ENCODE measurements at places on chromosomes 4 and X.

DNA sequence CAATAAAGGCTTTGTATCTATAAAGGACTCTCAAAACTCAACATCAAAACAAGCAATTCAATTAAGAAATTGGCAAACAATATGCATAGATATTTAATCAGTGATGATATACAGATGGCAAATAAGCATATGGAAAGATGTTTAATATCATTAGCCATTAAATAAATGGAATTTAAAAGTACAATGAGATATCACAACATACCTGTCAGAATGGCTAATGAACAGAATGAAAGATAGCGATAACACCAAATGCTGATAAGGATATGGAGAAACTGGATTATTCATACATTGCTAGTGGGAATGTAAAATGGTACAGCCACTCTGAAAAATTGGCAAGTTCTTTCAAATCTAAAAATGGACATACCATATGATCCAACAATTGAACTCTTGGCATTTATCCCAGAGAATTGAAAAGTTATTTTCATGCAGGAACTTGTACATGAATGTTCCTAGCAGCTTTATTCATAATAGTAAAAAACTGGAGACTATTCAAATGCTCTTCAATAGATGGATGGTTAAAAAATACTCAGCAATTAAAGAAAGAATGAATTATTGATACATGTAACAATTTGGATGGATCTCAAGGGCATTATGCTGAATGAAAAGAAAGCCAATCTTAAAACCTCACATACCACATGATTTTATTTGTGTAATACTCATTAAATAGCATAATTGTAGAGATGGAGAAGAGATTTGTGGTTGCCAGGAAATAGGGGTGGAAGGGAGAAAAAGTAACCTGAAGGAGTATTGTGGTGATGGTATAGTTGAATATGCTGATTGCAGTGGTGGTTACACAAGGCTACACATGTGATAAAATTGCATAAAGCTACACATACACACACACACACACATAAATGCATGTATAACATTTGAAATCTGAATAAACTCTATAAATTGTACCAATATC lies 45.9 kb upstream of the ALG13 start:
- DNase-seq = no peak

- no peak for DNase-seq
Observed at GRCh38 chr4:165364452-165365080, 14.2 kb upstream of the CPE start.

DNA sequence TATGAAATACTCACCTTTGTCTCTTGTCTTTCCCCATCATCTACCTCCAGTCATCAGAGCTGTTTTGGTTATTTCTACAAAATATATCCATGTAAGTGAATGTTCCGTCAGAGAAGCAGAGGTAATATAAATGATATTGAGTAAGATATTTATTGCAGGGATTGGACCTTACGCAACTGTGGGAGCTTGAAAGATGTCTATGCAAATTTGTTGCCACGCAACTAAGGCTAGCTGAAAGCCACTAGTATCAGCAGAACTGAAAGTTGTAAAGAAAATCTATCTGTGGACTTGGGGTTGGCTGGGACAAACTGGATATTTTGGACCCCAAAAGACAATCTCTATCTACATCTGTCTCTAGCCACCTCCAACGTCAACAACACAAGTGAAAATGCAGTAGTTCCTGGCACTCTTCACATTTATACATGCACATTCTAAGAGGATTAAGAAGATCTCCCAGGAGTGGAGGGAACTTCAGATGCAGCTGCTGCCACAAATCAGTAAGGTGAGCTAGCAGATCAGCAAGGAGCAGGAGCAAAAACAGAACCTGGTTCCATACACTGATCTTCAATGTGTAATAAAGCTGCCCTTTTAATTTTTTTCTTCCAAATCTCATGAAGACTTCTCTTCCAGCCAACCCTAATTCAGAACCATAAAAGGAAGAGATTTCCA lies 8.5 kb upstream of the CCSER1 start:
- DNase-seq = no peak

DNA sequence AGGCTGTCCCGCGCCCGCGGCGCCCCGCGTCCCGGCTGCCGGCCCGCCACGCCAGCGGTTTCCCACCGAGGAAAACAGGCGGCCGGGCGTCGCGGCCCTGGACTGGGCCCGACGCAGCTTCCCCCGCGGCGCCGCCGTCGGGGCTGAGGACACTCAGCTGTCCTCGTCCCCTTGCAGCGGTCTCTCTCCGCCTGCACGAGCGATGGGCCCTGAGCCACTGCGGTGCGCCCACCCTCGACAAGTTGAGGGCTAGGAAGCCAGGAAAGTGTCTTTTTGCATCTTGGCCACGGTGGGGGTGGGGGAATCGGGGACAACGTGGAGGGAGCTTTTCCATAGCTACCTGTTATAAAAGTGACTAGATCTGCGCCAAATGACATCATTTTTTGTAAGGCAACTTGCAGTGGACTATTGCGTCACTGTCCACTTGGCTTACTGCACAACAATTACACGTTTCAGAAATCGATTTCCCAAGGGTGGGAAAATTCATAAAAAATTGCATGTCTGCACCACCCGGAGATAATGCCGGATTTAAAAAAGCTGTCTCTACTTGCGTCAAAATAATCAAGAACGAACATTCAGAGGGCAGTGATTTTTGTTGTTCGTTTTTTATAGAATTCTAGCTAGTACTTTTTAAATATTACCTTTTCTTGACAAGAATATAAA lies 1.1 kb downstream of the KLHL15 start:
- peak; percentile 83 for DNase-seq

GRCh38 chrX:106039920-106040319 lies 1.4 kb upstream of the SERPINA7 start:
- DNase-seq = peak; percentile 14

DNA sequence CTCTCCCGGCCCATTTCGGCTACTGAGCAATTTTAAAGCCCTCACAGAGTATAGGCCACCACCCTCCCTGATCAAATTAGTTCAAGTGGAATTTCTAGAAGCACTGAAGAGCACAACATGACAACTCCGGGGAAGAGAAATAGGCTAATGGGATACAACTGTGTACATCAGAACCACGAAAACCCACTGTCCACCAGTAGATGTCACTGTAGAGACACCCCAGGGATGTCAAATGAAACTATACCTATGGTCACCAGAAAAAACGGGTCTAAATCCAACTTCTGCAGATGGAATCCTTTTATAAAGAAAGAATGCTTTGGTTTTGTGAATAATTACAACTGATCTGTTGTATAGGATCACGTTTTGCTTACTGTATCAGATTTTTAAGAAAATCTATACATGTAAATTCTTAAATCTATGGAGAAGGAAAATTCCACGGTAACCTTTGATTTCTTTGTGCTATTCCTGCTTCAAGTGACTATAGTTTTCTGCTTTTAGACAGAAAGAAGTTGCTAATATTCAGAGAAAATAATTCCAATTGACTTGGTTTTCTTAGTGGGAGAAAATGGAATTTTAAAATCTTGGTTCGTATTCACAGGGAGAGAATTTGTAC lies 29.5 kb upstream of the MAP3K15 start:
- peak; percentile 50 for DNase-seq

GRCh38 chr4:98976716-98977115 lies 18.8 kb upstream of the METAP1 start:
- DNase-seq = peak; percentile 62

DNA sequence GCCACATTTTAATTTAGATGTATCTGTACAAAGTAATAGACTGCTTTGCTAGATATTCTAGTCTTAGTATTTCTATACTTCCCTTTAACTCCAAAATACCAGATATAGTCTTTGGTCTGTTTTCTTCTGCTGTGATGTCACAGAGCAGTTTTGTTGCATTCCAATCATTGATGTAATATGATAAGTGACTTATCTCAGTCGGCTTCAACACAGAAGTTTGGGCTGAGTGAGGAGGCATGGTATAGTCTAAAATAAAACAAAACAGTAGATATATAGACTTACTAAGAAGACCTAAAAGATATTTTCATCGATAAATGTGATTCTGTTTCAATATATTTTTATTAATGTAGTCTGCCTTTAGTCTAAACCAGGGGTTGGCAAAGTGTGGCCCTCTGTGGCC lies 169.9 kb downstream of the DCK start:
- no peak for DNase-seq

GRCh38 chr4:80173401-80173800 lies 23.9 kb upstream of the PRDM8 start:
- DNase-seq = no peak

DNA sequence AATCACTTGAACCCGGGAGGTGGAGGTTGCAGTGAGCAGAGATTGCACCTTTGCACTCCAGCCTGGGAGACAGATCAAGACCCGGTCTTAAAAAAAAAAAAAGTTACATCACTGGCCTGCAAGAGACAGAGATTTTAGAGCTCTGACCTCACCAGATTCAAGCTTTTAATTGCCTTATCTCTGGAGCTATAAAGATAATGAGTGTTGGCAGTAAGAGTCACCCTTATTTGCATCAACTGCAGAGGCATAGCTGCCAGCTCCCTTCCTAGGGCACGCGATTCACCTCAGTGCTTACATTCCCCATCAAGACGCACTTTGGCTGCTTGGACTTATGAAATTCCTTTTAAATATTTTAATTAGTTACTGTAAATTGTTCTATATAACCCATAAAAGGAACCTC lies 12.5 kb upstream of the SPATA4 start:
- DNase-seq = no peak

DNA sequence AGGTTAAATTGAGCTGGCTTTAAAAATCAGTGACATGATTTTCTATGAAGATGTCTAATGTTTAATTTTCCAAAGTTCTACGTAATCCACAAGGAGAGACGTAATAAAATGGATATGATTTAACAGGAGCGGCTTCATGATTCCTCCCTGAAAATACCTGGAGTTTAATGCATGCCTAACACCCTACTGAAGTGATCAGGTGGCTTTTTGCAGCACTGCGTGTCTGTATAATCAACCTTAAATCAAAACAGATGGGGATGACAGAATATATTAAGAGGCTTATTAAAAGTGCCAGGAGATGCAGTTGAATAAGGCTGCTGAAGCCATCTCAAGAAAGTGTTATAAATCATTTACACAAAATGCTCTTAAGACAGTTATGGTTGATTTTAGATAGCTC lies 112.4 kb upstream of the TLR3 start:
- DNase-seq = no peak

DNA sequence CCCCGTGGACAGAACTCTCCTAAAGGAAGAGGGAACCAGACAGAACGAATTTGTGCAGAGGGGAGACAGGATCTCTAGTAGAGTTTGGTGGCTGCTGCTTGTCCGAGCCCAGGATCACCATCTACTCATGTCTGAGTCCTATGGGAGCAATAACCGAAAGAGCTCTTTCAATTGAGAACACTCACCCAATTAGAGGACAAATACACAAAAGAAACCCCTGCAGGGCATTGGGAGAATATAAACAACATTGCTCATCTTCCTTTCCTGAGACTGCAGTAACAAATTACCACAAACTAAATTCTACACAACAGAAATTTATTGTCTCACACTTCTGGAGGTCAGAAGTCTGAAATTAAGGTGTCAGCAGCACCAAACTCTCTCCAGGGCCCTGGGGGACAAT lies 65.6 kb downstream of the SPINK2 start:
- no peak for DNase-seq

- DNase-seq = peak; percentile 54
Observed at GRCh38 chr4:121977251-121978171, 25.7 kb upstream of the TRPC3 start.

DNA sequence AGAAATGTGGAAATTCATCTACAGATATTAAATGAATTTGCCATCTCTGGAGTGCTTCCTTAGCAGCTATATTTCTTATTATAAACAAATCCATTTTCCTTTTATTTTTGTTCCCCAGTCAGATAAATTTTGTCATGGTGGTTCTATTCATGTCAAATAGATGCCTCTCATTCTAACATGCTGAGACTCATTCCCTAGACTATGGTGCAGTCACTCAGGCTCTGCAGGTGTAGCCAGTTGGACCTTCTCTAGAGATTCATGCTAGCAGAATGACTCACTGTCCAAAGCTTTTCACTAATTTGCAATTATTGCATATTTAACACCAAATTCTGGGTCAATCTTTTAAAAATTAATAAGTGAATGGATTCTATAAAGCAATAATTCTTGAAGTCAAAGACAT lies 1392.7 kb downstream of the PCDH7 start:
- no peak for DNase-seq

DNA sequence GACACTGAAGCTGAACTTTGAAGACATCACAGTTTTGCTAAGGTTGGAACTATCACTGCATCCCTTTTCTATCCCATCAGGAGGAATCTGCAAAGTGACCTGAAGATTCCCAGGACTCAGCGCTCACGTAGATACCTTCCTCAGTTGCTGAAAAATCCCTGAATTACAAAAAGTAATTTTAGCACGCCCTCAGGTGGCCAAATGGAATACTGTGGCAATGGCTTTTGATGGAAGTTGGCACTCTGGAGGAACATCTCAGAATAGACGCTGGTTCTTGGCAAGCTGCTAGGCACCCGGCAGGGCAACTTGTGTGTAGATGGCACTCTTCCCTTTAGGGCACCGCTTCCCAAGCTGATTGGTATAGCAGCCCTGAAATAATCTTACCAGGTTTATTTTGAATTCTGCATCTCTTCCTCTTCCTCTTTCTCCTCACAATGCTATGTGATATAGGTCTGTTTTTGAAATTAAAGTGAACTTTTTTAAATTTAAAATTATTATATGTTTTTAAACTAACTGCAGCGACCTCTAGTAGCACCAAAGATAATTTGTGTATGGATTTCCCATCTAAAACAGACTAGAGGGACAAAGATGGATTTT lies 16.3 kb upstream of the ESX1 start:
- DNase-seq = peak; percentile 46

DNA sequence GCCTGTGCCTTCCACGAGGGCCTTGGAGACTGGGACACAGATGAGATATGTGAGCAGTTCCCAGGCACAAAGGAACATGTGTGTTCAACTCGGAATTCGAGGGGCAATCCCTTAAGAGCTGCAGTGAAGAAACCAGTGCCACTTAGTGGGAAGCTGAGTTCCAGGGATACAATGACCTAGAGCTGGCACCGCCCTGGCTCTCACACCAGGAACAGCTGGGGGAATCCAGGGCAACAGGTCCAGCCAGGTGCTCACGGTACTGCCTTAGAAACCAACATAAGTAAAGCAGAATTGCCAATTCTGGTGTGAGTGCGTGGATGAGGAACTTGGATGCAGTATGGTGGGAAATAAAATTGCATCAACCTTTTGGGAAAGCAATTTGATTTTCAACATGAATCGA lies 122.9 kb downstream of the AFAP1 start:
- no peak for DNase-seq

GRCh38 chr4:120819805-120820437 lies 102.6 kb downstream of the PRDM5 start:
- DNase-seq = no peak

- no peak for DNase-seq
Observed at GRCh38 chr4:172631832-172632231, 536.8 kb upstream of the GALNT7 start.

DNA sequence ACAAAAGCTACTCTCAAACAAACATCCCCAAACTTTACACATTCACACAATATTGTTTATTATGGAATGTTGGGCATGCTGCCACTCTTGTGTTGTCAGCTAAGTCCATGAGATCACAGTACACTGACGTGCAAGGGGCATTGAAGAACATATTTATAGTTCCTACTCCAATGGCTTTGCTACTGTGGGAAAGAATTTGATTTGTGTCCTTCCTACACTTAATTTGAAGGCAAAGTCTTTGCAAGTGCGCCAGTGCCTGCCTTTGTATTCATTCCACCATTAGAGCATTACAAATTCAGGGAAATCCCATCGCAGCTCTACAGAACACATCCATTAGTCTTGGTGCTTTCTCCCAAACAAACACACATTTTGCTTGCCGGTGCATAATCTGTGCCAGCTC lies 45.4 kb upstream of the FTHL17 start:
- DNase-seq = no peak
